Activated gamma-delta T cell treated with Interleukin-2 at 50 U/mL for 16 hours (primary cell): ENCODE measurements at places on chromosomes 7 and 10.

DNA sequence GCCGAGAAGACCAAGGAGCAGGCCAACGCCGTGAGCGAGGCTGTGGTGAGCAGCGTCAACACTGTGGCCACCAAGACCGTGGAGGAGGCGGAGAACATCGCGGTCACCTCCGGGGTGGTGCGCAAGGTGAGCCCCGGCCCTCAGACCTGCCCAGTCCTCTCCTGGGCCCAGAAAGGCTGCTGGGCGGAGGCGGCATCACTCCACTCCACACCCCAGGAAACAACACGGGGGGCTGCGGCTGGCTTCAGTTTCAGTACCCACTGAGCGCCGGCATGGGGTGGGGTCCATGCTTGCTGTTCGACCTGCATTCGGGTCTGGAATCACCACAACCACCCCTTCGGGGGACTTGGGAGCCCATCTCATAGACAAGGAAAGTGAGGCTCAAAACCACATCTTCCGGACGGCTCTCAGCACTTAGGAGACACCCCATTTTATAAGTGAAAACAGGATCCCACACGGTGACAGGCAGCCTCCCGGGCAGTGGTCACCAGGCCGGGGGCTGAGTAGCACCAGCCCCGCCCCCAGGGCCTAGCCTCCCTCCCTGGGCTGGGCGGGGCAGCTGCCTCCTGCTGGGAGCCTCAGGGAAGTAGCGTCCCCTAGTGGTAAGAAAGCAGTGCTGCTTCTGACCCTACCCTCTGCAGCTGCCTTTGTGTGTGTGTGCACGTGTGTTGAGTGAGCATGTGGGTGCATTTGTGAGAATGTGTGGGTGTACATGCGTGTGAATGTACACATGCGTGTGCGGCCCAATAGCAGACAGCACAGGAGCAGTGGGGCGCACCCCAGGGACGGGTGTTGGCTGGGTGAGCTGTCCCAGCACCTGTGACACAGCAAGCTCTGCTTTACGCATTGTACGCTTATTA is 1.8 kb downstream of the SNCG start:
- DNase-seq: no peak

DNA sequence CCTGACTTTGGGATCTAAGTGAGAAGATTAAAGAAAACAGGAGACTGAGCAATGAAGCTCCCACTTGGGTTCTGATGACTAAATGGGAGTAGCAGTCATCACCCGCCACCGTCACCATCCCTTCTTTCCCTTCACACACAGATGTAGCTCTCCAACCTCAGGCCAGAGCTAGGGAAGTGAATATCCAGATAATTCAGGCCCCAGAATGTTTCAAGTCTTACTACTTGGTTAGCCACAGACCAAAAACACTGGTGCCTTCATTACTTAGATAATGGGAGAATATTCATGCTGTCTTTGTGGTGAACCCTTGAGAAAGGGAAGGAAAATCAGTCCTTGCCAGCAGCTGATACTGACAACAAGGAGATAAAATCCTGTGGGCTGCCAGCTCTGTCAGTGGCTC is 100.7 kb downstream of the OSBPL3 start:
- no peak for DNase-seq

DNA sequence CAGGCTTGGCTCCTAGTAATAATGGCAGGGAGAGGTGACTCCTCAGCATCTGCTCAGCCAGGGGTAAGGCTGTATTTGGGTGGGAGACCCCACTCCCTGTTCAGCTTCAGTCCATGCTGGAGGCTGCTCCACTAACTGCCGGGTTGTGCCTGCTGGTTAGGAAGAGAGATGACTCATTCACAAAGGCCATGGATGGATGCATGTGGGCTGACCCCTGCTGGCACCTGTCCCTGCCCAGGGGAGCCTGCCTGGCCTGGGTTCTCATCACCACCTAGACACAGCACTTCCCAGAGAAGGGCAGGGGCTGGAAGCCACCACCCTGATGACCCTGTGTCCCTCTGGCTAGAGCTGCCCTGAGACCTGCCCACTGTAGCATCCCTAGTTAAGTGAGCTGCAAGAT is 59.0 kb downstream of the VSTM4 start:
- no peak for DNase-seq

DNA sequence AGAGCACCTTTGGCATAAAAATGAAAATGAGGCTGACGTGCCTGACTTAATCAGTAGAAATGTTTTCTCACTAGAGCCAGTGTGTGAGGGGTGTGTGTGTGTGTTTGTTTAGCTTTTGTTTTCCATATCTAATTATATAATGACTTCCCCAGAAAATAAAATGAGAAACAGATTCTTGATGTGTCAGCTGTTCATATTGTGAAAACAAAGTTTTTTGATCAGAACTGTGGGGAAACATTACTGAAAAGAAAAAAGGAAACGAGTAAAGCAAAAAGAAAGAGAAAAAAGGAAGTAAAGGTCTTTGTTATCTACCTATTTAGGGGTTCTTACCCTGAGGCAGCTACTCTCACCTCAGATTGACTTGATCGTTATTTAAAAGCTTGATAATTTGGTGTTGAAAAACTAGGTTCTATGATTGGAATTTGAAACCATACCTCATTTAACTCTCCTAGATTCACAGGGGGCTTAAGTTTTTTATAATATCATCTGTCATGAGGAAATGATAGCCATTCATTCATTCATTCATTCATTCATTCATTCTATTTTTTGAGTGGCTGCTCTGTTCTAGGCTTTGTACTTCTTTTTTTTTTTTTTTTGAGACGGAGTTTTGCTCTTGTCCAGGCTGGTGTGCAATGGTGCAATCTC is 58.0 kb downstream of the CREM start:
- no peak for DNase-seq
